ENCODE measurements at places on chromosomes 4 and X.
A peak's percentile ranks its signal among the peaks of the same experiment; 100 is the strongest.

GRCh38 chr4:157045507-157046127, 30.3 kb upstream of the GLRB start:
- DNase-seq, result no peak

DNA sequence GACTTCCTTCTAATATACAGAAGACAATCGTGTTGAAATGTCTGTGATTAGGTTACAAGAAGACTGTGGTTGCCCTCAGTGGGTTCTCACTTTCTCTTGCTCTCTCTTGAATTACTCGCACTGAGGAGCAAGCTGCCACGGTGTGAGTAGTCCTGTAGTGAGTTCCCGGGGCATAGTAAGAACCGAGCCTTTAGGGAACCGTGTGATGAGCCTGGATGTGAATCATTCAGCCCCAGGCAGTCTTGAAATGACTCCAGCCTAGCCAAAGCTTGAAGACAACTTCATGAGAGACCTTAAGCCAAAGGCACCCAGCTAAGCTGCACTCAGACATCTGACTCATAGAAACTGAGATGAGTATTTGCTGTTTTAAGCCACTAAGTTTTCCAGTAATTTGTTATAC, 292.7 kb downstream of the SPOCK3 start:
- DNase-seq, result no peak

GRCh38 chr4:2893772-2894171, 50.1 kb downstream of the ADD1 start:
- no peak for DNase-seq

- DNase-seq, result no peak
Observed at GRCh38 chr4:38323141-38323641, 340.8 kb upstream of the KLF3 start.

GRCh38 chr4:150173982-150174398, 95.7 kb downstream of the DCLK2 start:
- DNase-seq, result no peak

DNA sequence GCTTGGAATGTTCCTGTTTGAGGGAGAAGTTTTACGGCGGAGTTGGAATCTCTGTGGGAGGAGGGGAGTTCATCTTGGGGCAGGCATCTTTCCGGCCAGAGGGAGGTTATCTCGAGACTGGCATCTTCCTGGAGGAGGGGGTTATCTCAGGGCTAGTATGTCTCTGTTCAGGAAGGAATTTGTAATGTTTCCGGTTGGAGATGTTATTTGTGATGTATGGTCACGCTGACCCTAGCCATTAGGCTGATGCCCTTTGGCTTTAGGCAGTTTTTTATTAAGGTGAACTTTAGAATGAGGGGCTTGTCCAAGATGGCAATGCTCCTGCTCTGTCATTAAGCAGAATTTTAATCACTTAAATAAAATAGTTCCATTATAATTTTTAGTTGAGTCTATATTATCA, 449.7 kb downstream of the PCDH10 start:
- no peak for DNase-seq

- no peak for DNase-seq
Observed at GRCh38 chr4:48478273-48478672, 4.9 kb upstream of the SLC10A4 start.

GRCh38 chr4:76898949-76899645, 1.2 kb upstream of the SOWAHB start:
- no peak for DNase-seq

DNA sequence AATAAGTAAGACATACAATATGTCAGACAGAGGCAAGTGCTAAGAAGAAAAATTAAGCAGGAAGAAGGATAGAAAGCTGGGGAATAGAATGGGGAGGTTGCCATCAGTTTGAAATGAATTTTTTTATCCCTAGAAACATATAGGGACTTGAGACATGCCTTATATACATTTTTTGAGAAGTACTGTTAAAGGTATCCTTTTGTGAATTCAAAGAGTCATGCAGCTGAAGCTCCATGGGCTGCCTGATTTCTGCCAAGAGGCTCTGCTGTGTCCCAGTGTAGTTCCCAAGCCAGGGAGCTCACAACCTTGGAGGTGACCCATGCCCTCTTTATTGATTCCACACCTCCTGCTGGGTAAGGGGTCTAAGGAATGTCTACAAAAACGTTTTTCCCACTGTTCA, 564.6 kb upstream of the DIPK2B start:
- no peak for DNase-seq

GRCh38 chrX:71253253-71254091, 468 bp downstream of the ZMYM3 start:
- DNase-seq, result peak; percentile 7

GRCh38 chr4:139838811-139839210, 173.2 kb downstream of the MGST2 start:
- DNase-seq, result no peak

- DNase-seq, result peak; percentile 13
Observed at GRCh38 chr4:53929955-53930798, 134.2 kb downstream of the CHIC2 start.

DNA sequence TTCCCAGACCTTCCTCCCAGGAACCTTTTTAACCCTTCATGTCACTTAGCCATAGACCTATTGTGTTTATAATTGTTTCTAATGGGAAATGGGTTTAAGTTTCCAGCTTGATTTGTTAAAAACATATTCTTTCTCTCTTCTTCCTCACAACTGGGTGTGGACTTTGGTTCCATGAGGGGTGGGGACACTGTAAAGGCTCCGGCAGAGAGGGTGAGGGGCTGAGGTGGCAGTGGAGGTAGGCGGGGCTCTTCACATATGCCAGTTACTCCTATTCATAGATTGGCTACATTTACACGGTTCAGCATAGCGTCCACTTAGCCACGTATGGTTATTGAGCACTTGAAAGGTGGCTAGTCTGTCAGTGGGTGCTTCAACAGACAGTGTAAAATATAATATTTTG, 7.8 kb downstream of the INTS6L start:
- no peak for DNase-seq

DNA sequence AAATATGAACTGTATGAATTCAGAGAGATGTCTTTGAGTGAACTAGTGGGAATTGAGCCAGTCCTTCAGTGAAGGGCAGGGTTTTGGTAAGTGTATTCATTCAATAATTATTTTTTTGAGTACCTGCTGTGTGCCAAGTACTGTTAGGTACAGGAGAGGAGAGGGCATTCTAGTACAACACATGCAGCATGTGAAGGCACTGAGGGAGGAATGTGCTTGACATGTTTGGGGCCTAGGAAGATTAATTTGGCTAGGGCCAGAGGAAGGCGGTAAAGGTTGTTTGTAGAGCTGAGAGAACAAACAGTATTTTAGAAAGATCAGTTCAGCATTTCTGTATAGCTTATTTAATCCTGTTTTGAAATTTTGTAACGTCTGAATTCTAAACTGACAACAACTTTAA, 27.8 kb downstream of the APOOL start:
- DNase-seq, result no peak

DNA sequence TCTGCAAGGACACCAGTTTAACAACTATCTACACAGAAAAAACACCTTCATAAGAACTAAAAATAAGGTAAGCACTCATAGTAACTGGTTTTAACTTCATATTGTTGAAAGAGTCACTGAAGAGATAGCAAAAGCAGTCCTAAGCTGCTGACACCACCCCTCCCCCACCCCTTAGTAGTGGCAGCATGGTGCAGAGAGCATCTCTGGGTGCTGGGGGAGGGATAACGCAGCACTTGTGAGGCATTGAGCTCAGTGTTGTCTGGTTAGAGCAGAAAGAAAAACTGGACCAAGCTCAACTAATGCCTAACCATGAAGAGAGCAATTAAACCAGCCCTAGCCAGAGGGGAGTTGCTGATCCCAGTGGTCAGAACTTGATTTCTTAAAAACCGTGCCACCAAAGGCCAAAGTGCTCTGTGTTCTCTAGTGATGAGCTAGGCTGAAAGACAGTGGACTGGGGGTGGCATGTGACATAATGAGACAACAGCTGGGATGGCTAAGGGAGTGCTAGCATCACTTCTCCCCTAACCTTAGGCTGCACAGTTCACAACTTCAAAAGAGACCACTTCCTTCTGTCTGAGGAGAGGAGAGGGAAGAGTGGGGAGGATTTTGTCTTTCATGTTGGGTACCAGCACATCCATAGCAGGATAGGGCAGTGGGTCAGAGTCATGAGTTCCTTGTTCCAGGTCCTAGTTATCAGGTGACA, 669.3 kb downstream of the PDHA2 start:
- no peak for DNase-seq

- DNase-seq, result no peak
Observed at GRCh38 chr4:13492747-13493146, 8.6 kb upstream of the RAB28 start.

DNA sequence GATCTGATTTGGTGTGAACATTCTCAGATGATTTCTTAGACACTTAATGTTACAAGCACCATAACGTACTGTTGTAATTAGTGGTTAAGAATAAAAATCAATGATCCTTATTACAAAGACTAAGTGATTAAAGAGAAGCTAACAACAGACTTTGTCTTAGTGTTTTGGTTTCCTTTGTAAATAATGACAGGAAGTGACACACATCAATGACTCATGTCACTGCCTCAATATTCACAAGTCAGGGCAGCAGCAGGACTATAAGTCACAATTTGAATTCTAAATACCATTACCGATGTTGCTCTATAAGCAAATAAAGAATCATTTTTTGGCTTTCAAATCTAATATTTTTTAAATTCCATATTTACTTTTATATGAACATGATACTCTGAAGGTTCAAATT, 115.8 kb upstream of the FAT4 start:
- no peak for DNase-seq

DNA sequence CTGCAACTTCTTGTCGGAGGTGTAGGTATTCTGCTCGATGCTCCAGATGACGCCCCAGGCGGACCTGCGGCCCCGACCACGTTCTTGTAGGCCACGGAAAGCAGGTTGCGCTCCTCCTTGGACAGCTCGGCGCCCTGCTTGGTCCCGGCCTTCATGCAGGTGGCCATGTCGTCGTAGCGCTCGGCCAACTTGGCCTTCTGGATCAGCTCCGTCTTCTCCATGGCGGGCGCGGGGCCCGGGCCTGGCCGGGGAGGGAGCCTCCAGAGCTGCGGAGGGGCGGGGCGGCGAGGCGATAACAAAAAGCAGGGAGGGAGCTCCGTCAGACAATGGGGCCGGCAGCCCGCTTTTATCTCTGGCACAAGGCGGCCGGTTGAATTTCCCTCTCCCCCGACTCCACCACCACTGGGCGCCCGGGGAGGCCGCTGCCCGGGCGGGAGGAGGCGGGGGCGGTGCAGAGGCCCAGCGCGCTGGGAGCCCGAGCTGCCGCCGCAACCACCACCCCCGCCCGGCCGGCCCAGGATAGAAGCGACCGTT, 28.3 kb upstream of the DRP2 start:
- DNase-seq, result no peak

DNA sequence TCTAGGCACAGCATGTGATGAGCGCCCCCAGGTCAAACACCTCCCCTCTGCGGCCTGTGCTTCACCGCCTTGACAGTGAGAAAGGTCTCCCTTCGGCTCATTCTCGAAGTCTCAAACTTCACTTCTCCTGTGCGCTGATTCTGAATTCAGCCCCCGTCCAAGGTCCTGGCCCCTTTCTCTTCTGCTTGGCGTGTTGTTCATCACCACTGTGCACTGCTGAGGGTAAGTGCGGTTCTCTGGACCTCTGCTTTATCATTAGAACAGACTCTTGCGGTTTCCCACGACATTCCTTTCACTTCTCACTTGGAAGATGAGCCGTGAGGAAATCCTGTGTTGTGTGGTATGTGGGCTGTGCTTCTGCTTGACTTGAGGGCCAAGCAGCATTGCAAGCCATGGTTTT, 11.9 kb downstream of the HTT-AS start:
- no peak for DNase-seq

- no peak for DNase-seq
Observed at GRCh38 chr4:38681281-38681991, 17.4 kb downstream of the KLF3 start.

DNA sequence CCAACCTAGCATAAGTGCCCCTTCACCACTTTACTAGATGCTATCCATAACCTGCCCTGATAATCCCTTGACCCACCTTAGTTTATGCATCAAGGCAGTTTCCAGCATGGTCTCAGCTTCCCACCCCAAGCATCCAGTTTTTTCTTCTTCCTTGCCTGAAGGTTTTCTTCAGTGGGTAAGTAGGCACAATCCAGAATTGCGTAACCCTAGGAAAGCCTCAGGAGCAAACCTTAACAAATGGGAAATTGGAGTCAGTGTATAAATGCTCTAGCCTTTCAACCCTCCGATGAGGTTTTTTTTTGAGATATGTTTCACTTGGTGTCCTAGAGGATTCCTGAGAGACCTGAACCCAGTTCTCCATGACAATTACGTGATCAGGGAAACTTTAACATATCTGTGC, 614.0 kb upstream of the BOD1L1 start:
- no peak for DNase-seq

DNA sequence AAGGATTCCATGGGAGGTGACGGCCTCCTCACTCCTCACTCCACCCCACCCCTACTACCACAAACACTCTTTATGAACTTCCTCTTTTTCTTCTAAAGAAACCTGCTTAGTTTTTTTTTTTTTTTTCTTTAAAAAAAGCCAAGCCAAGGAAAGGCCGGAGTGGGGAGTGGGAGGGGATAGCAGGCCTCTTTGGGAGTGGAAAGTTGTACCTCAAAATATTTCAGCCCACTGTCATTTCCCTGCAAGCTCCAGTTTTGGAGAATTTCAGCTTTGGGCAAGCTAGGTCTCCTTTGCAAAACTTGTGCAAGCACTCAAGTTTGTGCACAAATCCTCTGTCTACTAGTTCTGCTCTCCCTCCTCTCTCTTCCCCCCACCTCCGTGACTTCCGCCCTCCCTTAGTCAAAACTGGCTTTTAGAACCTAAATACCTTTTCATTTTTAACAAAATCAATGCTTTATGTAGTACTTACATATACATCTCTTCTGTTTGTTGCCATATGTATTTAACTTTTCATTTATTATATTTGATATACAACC, 512 bp upstream of the ANTXR2 start:
- DNase-seq, result peak; percentile 13

DNA sequence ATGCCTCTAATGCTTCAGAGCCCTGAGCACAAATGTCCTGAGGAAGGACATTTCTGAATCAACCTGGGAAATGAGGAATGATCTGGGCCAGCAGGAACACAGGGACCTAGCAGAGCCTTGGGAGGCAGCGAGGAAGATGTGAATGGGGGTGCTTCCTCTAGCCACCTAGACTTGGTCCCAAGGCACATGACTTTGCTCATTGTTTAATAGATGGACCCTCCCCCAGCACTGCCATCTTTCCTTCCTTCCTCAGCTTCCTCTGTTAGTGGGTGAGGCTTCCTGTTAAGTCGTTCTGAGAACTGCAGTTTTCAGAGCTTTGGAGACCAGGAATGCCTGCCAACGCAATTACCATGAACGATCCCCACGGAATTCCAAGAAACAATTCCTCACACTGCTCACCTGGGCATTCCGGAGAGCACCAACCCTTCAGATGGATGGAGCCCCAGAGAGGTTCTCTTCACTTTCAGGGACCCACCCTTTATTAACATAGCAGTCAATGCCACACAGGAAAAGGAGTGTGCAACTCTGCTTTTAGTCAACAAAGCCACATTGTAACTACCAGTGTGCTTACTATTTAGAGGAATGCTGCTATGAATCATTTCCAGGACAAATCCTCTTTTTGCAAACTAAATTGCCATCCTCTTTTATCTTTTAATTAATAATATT, 48.5 kb upstream of the STIM2 start:
- no peak for DNase-seq

All from activated effector memory CD4-positive, alpha-beta T cell treated with Interleukin-2 at 50 U/mL for 16 hours (primary cell).